ENCODE measurements at places on chromosomes 5 and 9.

DNA sequence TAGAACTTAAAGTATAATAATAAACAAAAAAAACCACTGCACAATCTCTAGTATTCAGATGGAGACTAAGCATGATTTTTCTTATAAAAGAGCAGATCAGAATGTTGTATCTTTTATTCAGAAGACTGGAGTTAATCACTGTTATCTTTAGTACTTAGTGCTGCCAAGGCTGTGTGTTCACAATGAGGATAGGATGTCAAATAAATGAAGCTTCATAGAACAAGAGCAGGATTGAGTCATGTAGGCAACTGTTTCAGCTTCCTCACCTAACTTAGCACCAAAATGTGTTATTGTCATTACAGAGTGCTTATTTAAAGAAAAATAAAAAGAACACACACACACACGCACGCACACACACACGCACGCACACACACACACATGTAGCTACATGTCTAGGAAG lies 58.1 kb upstream of the CDKN2B start:
- DNase-seq: no peak

GRCh38 chr9:88072831-88073375 lies 65.4 kb downstream of the SPATA31C2 start:
- no peak for DNase-seq

DNA sequence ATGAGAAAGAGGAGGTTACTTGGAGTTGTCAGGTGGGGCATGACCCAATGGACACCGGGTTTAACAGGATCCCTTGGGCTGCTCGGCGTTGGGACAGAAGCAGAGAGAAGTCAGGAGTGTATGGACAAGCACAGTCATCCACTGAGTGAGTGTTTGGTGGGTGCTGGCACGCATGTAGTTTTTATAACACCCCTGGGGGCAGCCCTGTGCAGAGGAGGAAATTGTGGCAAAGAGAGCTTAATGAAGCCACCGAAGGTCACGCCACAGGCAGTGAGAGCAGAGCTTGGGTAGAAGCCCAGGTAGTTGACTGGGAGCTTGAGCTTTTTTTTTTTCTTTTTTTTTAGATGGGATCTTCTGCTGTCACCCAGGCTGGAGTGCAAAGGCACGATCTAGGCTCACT lies 43.2 kb upstream of the IER5L start:
- DNase-seq: no peak

DNA sequence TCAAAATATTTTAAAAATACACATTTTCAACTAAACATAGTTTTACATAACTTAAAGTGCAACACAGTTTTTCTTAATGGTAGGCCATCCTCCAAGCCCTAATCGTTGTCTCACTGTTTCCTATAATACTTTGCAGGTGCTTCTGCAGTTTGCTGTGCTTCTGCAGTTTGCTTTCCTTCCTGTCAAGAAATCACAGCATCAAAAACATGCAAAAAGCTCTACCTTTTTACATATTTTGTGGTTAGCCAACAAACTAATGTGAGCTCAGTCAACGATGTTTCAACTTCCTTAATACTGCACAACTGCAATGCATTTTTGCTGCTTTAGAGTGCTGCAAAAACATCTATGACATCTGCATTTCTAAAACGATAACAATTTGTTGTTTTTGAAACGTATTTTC lies 25.2 kb downstream of the EMB start:
- DNase-seq: no peak

DNA sequence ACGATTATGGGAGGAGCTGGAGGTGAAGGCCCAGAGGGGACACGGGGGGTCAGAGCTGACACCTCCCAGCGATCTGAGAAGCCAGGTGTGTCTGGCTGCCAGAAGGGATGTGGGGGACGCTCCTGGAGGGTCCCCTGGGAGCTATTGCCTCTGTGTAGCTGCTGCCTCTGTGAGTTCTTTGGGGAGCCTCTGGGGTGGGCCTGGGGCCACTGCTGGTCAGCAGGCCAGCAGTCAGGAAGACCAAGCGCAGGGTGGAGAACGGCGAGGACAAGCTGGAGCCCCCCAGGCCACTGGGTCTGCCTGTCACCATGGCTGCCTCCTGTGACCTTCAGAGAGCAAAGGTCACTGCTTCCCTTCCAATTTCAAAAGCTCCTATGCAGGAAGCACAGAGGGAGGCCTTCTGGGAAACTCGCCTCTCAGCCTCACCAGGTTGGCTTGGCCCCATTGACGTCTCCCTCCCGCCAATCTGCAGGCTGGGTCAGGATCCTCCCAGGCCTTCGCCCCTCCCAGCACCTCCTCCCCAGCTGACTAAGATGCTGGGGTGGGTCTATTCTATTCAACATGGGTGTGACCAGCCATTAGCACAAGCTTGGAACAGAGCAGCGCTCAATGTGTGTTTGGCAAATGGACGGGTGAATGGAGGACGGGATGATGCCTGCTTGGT lies 126.4 kb downstream of the GAPVD1 start:
- DNase-seq: no peak
